Amniotic stem cell (primary cell): ENCODE measurements at places on chromosomes 12 and 14.

- DNase-seq: no peak
Measured at GRCh38 chr12:94309373-94309772, 150.3 kb downstream of the CEP83 start.

DNA sequence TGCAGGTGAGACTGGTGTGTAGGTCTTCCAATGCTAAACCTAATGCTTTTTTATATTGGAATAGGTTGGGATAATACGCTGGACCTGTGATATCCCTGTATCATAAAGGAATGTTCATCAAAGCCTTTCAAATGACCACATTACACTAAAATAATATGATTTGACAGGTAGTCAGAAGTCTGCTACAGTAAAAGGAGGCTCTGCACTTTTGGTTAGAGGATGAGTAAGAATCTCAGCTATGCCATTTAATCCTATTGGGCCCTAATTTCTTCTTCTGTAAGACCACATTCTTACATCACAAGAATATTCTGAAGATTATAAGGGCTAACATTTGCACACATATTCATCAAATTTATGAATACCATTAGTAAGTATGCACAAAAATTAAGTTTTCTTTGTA, 250.5 kb upstream of the FLRT2 start:
- no peak for DNase-seq

- DNase-seq: no peak
Measured at GRCh38 chr14:44494137-44494536, 12.9 kb downstream of the FSCB start.

DNA sequence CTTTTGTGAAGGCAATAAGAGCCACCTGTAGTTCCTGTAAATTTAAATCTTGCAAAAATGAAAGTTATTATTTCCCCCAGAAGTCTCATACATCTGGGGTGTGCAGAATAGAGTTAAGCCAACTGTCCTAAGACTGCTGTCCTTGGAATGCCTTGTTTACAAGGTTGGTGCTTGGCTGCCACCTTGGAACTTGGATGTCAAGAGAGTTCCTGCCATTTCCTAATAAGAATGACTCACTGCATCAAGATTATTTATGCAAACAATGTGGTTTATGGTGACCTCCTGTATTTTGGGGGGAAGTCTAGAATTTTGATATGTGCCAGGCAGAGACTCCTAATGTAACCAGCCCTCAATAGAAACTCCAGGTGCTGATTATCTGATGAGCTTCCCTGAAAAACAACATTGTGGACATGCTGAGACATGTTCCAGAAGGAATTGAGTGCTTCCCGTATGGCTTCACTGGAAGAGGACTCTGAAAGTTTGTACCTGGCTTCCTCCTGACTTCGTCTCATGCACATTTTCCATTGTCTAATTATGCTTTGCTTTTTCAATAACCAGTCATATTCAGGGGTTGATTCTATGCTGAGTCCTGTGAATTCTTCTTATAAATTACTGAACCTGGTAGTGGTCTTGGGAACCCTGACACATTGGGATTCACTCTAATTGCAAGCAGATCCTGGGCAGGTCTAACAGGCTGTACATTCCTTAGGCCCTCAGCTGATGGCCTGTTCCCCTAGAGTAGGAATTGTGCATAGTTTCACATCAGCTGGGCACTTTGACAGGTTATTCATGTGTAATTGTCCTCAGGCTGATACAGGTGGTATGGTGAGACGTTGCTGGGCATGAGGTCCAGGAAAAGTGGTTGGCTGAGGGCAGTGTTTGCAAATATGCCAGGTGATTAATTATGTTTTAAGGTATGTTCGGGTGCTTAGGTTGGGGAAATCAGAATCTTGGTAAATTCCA, 1370.7 kb upstream of the TMEM132C start:
- no peak for DNase-seq

GRCh38 chr14:49367696-49368095, 218.5 kb downstream of the RPS29 start:
- no peak for DNase-seq

DNA sequence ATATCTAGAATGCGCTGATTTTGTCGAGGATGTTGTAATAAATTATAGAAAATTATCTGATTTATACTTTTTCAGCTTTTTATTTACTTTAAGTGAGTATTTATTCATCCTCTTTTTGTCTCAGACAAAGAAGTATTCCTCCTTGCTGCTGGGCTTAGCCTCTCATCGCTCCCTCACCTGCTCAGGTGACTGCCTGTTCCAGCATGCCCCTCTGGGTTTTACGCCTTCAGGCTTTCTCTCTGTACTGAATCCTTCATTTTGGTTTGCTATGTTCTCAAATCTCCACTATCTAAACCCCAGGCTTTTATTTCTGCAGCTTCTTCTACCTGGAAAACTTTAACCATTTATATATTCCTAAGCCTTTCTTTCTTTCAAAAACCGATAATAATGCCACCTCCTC, 1650.9 kb upstream of the SEL1L start:
- no peak for DNase-seq

GRCh38 chr12:69816082-69816481, 8.9 kb upstream of the MYRFL start:
- no peak for DNase-seq

DNA sequence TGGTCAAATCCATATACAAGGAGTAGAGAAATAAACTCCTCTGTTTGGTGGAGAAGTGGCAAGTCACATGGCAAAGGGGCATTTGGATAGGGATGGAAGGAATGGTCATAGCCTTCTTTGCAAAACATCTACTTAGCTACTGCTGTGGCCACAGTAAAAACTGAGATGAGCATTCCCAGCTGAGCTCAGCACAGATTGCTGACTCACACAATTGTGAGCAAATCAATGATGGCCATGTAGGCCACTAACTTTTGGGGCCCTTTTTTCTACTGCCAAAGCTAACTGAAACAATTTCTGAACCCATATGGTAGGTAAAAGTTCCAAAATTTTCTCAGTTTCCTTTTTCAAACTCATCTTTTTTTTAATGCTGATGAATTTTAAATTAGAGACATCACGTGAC, 31.6 kb downstream of the DUSP6 start:
- DNase-seq: no peak

GRCh38 chr12:123097561-123098084, 53.3 kb downstream of the PITPNM2 start:
- no peak for DNase-seq

DNA sequence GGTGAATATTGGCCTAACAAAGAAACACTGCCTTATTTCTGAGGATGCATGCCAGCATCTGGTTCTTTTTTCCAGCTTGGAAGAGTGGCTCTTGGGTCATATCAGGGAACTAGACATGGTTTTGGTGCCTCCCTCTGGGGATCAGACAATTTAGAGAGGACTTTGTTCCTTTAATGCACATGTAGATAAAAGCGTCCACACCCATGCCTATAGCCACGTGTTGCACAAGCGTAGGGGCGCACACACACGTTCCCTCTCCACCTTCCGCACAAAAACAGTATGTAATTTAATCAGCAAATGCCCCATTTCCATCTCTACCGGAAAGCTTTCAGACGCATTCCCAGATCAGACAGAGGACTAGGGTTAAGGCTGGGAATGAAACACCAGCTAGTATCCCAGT, 61.7 kb upstream of the RIC8B start:
- DNase-seq: no peak

DNA sequence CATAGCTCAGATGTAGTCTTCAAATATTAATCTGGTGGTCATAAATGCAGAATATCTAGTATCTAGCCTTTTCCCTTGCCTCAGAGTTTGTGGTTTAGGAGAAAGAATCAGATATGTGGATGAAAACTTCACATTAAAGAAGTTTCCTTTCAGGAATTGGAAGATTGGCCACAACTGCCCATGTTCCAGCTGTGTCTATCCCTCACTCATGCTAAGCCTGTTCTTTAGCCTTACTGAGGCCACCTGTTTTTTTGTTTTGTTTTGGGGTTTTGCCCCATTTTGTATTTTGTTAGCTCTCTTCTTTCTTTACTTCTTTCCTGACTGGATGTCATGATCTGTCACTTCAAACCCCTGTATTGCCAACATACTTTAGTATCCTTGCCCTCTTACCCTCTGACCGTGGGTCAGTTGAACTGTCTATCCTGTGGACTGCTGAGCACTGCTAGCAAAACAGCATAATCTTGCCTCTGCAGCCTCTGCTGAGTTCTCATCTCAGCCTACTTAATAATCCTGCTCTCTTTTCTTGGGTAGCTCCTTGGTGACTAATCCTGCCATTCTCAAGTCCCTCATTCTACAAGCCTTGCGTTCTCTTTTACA, 22.0 kb upstream of the CCT2 start:
- no peak for DNase-seq

GRCh38 chr12:1655225-1655788, 26.3 kb downstream of the WNT5B start:
- no peak for DNase-seq

DNA sequence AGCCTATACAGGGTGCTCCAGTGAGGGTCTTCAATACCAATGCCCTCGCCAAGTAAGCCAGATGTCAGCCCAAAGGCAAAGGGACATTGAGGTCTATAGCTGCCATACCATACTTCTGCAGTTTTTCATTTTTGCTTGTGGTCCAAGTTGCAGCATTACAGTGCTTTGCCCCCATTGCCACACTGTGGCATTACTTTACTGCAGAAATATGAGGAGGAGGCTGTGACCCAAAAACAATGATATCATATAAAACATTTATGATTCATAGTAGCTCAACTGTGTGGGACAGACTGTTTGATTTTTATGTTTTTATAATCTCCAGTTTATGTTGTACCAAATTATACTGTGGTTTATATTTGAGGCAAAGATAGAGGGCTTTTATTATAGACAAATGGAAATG, 64.1 kb downstream of the KIAA0586 start:
- peak; percentile 4 for DNase-seq

DNA sequence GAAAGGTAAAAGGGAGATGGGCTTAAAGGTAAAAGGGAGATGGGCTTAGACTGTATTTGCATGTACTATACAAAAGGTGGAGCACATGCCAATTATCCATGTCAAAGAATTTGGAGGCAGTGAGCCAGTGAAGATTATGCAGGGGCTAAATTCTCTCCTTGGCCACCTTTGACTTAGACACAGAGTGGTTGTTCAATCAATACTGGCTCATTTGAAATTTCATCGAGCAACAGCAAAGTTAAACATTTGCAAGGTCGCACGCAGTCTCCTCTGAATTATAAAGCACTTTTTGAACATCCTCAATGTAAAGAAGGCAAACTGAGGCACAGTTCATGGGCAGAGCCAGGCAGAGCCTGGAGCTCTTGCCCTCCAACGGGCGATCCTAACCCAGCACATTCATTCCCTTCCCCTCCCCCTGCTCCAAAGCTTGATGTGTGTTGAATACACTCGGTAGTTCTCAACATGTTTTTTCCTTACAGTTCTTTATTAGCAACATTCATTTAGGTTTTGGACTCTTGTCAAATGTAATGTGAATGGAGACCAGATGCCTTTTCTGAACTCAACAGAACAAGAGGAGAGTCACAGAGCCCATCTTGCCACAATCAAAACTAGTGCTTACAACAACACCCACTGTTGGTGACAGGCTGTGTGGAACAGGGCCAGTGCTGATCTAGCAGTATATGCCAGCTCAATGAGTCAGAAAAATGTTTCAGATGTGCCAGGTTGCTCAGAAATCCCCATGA, 169.7 kb upstream of the G2E3 start:
- no peak for DNase-seq

- no peak for DNase-seq
Measured at GRCh38 chr12:26396402-26396801, 201.0 kb downstream of the SSPN start.

GRCh38 chr12:132886529-132887477, 602 bp downstream of the CHFR start:
- peak; percentile 3 for DNase-seq

- DNase-seq: no peak
Measured at GRCh38 chr12:52515927-52516831, 4.0 kb downstream of the KRT5 start.

DNA sequence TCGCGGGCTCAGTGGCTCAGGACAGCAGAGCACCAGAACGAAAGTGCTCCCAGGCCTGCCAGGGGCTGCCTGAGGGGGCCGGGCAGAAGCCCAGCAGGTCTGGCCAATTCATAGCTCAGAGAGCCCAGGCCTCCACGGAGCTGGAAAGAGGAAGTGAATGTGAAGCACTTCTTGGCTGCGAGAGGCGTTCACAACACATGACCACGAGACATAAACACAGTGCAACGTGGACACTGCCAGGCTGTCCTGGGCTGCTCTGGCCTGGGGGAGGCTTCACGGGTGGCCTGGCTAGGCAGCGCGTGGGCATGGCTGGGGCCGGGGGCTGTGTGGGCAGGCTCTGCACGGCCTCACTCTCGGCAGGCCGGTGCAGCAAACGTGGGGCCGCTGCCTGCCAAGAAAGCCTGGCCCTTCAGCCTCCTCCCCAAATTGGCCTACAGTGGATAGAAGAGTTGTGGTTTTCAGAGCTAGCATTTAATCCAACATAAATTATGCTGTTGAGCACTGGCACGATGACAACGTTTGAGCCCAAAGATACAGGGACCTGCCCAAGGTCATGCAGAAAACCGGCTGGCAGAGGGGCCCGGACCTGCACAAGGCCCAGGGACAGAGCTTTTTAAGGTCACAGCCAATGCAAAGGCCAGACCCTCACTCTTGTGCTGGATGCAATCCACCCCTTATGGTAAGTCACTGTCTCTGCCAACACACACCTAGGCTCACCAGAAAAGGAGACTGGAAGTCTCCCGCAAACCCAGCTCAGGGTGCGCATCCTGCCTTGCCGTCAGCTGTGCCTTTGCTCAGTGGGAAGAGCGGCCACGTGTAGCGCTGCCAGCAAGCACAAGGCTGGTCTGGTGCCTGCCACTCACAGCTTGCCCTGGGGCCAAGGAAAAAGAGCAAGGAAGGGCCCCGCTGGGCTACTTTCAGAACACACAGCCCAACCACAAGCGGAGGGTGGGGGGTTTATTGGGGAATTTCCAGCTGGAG, 8.6 kb downstream of the SLC25A29 start:
- no peak for DNase-seq

GRCh38 chr12:103839103-103839502, 1.9 kb downstream of the NT5DC3 start:
- no peak for DNase-seq

GRCh38 chr12:92602476-92602875, 100.3 kb upstream of the PLEKHG7 start:
- DNase-seq: peak; percentile 43

DNA sequence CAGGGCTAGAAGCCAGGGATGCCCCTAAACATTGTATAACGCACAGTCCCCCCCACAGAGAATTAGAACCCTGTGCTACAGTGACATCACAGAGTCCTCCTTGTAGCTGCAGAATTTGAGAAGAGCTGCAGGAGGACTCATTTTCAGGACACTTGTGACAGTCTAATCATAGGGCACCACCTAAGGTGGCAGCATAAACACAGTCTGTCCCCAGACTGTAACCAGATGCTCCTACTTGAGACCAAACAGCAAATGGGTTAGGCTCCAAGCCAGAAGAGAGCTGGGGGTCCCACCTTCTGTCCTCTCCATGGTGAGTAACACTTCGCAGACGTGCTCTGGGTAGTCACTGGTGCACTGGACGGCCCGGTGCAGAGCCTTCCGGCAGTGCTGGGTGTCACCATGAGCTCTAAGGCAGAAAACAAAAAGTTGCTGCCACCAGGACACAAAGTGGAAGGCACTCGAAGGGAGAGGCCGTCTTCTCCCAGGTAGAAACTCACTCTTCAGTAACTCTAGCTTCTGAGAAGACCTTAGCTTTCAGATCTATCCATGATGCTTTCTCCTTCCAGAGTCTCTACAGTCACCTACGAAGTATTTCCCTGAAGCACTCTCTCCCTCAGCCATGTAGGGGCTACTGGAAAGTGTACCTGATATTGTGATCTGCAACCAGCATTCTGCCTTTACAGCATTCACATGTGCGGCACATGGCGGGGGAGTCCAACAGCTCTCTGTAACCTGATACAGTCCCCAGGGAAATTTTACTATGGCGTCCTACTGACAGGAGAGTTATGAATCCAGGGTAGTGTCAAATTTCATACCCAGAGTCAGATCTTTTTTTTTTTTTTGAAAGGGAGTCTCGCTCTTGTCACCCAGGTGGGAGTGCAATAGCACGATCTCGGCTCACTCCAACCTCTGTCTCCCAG, 17.1 kb downstream of the FICD start:
- DNase-seq: no peak
